HFFc6 (cell line): ENCODE measurements at places on chromosomes 2 and 18.
A peak's percentile ranks its signal among the peaks of the same experiment; 100 is the strongest.

- no peak for DNase-seq
These were observed 149.7 kb downstream of the GLI2 start for GRCh38 chr2:120885321-120885720.

GRCh38 chr2:219056896-219057708 is 3.6 kb downstream of the IHH start:
- no peak for DNase-seq

DNA sequence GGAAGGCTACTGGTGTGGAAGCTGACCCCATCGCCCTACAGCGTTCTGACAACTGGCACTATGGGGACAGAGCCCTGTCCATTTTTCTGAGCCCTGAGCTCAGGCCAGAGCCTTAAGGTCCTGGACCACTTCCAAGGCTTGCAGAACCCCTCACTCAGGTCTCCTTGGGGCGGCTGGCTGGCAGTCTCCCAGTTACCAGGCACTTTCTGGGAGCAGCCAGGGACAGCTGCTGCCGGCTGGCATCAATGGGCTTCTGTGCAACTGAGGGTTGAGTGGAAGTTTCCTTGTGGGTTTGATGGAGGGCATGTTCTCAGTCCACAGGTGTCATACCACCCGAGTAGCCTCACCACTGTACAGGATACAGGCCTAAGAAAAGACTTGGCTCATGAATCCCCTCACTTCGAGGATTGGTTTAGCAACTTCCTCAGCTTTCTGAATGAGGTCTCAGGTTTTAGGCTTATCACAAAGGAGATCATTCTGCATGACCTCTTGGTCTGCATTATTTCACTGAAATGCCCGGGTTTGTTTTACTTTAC is 27.4 kb upstream of the WIPF1 start:
- no peak for DNase-seq

DNA sequence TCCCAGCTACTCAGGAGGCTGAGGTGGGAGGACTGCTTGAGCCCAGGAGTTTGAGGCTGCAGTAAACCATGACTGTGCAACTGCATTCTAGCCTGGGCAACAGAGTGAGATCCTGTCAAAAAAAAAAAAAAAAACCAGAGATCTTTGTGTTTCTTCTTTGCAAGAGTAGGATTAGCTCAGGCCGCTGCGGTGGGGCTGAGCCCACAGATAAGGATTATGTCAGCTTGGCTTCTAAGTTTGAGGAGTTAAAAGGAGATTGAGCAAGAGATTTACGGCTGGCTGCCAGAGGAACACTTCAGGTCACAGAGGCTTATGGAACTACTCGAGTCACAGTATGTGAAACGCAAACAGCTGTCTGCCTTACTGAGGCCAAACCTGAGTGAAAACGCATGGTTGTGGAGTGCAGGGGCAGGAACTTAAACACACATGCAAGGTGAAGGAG is 146.7 kb upstream of the L3MBTL4 start:
- DNase-seq: no peak

DNA sequence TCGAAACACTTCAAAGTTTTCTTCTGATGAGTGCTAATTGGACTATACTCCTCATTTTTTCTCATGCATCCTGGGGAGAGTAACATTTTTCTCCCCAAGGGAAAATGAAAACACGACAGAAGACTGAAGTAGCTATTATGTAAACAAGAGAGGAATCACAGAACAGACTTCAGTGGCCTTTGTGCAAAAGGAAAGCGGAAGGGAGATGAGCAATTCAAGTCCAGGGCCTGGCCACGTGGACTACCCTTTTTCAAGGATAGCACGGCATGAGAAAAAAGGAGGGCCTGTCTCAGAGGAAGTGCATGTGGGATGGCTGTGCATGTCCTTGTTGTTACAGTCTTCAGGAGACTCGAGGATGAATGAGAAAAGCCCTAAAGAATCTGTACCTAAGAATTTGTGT is 43.8 kb upstream of the KCNE4 start:
- peak; percentile 84 for DNase-seq

DNA sequence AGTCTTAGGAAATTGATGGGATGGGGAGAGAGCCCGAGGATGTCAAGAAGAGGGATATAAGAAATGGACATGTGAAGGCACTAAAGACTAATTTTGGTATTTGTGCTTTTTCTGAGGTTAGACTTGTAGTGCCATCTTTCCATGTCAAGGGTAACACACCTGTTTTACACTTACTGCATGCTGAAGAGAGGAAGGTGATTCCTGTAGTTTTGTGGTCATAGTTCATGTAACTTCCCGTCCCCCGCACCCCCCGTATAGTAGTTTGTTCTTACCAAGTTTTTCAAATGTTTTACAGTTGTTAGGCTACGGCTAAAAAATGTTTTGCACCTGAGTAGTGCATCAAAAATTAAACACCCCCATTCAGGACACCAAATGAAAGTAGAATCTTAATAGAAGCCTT is 73.8 kb downstream of the CLIP4 start:
- no peak for DNase-seq

- no peak for DNase-seq
These were observed 59.6 kb downstream of the MEX3C start for GRCh38 chr18:51137891-51138290.

GRCh38 chr2:39516347-39517101 is 79.4 kb upstream of the MAP4K3 start:
- DNase-seq: no peak
